ENCODE measurements at places on chromosomes 2 and 18.

- no peaks in the 10 kb centered on the region for H3K36me3 ChIP-seq
- H3K4me1 ChIP-seq: peaks cover 7% of the 10 kb centered on the region
- no peak overlapping the region for H3K4me3 ChIP-seq
- no peak overlapping the region for H3K27ac ChIP-seq
- no peak for DNase-seq
- H3K27me3 ChIP-seq: peaks cover 59% of the 10 kb centered on the region
Observed at GRCh38 chr2:237353215-237353614, 60.7 kb downstream of the COL6A3 start.

DNA sequence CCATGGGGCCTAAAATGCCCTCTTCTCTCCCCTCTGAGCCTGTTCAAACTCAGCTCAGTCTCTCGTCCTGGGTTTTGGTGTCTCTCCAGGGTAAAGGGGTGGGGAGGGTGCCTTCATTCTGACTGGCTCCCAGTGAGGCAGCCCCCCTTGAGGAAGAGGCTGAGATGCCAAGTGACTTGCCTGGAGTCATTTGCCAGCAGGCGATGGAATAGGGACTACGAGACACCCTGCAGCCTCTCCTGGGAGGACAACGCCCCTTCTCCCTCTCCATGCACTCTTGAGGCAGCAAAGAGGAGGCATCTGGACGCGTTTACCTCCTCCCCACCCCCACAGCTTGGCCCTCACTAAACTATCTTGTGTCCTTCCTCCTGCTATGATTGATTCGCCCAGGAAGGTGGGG is 760 bp upstream of the STON1 start:
- no peak for DNase-seq
- H3K4me3 ChIP-seq: peak overlapping the region; percentile 86
- no peak overlapping the region for H3K27ac ChIP-seq
- H3K27me3 ChIP-seq: peaks cover 4% of the 10 kb centered on the region
- H3K36me3 ChIP-seq: no peaks in the 10 kb centered on the region

- DNase-seq: no peak
- no peak overlapping the region for H3K4me3 ChIP-seq
- H3K27me3 ChIP-seq: no peaks in the 10 kb centered on the region
- peaks cover 14% of the 10 kb centered on the region for H3K36me3 ChIP-seq
- no peak overlapping the region for H3K27ac ChIP-seq
Observed at GRCh38 chr18:2997429-2997828, 15.5 kb downstream of the LPIN2 start.

- H3K36me3 ChIP-seq: peaks cover 3% of the 10 kb centered on the region
- H3K27ac ChIP-seq: peak overlapping the region; percentile 77
- H3K4me3 ChIP-seq: peak overlapping the region; percentile 79
Observed at GRCh38 chr18:46072376-46072867, 362 bp upstream of the PSTPIP2 start.

DNA sequence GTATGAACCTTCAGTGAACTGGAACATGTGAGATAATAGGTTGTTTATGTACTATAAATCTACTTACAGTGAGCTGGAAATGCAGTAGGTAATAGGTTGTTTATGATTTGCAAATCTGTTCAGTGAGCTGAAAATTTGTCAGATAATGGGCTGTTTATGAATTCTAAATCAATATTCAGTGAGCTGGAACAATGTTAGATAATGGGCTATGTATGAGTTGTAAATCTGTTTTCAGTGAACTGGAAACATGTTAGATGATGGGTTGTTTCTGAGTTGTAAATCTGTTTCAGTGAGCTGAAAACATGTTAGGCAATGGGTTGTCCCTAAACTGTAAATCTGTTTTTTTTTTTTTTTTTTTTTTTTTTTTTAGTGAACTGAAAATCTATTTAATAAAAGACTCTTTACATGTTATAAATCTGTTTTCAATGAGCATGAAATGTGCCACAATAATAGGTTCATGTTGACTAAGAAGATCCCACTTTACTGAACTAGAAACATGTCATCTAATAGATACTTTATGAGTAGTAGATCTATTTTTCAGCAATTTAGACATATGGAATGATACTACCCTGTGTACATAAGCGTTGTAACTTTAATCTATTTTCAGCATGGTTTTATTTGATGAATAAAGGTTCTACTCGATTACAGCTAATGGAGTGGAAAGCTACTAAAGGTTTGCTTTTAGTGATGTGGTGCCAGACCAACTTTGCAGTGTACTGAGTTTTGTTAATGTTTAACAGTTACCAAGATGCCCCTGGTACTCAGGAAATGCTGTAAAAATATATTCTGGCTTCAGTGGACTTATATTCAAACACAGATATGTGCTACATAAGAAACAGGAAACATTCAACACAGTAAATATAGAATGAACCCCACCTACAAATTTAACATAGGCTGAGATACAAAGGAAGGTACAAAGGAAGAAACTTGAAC is 1471.8 kb downstream of the LRP1B start:
- no peaks in the 10 kb centered on the region for H3K36me3 ChIP-seq
- DNase-seq: no peak
- H3K4me1 ChIP-seq: no peaks in the 10 kb centered on the region
- H3K4me3 ChIP-seq: no peak overlapping the region
- H3K27ac ChIP-seq: no peak overlapping the region

DNA sequence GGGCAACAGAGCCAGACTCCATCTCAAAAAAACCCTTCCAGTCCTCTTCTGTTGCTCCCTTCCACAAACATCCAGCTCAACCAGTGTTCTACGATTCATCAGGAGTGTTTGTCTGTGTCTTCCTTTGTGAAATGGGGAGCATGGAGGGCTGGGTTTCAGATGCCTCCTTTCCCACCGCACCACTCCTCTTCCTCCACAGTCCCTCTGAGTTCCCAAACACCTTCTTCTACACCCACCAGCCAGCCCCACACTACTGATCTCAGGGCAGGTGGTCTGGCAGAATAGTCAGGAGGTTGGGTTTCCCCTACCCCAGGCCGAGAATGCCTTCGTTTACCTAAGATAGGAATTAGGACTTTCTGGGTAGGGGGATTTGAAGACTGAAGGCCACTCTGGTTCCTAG is 36.9 kb downstream of the NGEF start:
- H3K4me3 ChIP-seq: no peak overlapping the region
- H3K27me3 ChIP-seq: peaks cover 4% of the 10 kb centered on the region
- H3K36me3 ChIP-seq: no peaks in the 10 kb centered on the region
- peaks cover 1% of the 10 kb centered on the region for H3K4me1 ChIP-seq

GRCh38 chr2:80291656-80292055 is 12.9 kb downstream of the LRRTM1 start:
- peaks cover 30% of the 10 kb centered on the region for H3K27me3 ChIP-seq
- H3K4me1 ChIP-seq: peaks cover 11% of the 10 kb centered on the region
- H3K36me3 ChIP-seq: no peaks in the 10 kb centered on the region

DNA sequence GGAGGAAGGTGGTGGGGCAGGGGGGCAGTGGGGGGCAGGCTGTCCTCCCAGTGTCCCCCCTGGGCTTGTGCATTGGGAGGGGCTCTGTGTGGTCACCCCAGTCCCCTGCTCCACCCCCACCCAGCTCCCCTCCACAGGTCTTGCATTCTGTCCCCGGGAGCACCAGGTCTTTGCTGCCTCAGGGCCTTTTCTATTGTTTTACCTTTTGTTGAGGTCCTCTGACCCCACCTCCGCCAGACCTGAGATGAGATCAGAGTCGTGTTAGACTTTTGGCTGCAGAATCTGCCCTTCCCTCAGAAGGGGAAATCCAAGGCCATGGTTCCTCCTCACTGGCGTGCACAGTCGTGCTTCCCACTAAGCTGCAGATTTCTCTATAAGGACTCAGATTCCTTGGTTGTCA is 20.8 kb downstream of the ATG4B start:
- H3K27me3 ChIP-seq: no peaks in the 10 kb centered on the region
- H3K36me3 ChIP-seq: peaks cover 23% of the 10 kb centered on the region
- H3K4me3 ChIP-seq: no peak overlapping the region
- H3K27ac ChIP-seq: no peak overlapping the region
- no peak for DNase-seq
- H3K4me1 ChIP-seq: peaks cover 3% of the 10 kb centered on the region

DNA sequence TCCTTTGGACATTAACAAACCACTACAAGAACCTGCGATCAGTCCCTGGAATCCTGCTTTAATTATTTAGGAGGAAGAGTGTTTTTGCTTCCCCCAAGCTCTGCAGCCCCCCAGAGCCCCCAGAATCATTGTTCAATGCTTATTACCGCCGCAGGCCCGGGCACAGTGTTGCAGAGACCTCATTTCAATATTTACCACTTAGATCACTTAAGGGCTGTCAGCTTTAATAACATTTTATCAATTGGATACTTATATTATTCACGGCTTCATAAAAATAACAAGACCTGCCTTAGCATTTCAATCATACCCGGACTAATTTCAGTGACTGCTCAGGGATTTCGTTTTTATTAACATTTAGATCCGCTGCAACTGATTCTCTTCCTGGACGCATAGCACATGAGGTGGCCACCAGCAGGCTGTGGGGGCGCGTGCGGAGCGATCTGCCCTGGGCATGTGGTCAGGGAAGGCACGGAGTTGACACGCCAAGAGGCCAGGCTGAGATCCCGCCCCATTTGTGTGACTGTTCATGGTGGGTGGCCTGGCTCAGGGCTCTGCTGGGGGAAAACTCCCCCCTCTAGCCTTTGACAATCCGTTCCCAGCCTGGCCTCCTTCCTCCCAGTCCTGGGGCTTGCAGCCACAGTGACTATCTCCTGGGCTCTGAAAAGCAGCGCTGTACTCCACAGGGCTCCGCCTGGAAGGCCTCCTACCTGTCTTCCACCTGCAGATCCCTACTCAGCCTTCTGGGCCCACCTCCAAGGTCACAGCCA is 267.6 kb downstream of the SRBD1 start:
- no peak for DNase-seq
- no peak overlapping the region for H3K4me3 ChIP-seq
- H3K27ac ChIP-seq: no peak overlapping the region
- H3K27me3 ChIP-seq: peaks cover 38% of the 10 kb centered on the region
- H3K36me3 ChIP-seq: no peaks in the 10 kb centered on the region

DNA sequence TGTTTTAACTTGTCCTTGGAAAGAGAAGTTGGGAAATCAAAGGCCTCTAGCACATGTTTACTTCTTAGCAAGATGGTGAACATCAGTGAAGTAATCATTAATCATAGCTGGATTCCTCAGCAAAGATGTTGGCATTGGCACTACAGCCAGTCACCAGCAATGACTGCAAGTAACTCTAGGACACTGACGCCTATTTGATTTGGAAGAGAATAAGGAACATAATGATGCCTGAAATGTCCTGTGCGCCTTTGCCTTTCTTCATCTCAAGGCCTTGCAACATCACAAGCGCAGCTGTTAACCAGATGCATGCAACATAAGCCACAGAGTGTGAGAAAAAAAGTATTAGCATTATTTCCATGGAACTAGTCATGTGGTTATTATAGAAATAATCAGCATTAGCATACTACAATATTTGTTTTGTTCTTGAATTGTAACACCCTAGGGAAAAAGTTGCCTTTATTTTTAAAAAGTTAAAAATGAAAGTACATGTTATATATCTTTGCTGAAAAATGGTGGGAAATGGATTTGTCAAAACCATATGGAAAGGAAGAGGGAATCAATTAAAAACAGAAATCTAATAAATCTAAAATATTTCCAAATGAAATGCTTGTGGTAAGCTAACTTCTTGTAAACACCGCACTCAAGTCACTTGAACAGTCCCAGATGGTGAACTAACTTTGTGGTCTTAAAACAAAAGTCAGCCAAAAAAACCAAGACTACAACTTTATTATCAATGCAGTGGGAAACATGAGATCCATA is 55.6 kb downstream of the THADA start:
- no peak overlapping the region for H3K27ac ChIP-seq
- no peak overlapping the region for H3K4me3 ChIP-seq
- peaks cover 9% of the 10 kb centered on the region for H3K36me3 ChIP-seq
- H3K27me3 ChIP-seq: no peaks in the 10 kb centered on the region
- peaks cover 2% of the 10 kb centered on the region for H3K4me1 ChIP-seq

DNA sequence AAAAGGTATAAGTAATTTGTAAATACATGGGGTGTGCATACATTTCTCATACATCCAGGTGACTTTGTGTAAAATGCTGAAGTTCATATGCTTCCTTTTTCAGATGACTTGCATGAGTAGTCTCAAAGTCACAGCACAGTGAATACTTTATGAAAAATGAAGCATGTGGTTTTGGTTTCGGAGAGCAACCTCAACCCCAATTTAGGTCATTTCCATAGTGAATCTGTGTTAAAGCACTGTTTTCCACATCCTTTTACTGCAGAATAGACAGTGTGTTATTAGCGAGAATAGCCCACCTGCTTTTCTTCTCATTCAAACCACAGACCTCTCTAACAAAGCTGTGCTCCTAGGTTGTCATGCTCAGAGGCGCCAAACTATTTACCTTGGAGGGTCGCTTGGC is 204.4 kb upstream of the RASGRP3 start:
- H3K36me3 ChIP-seq: peaks cover 7% of the 10 kb centered on the region
- no peak overlapping the region for H3K27ac ChIP-seq
- H3K4me3 ChIP-seq: no peak overlapping the region
- DNase-seq: no peak
- no peaks in the 10 kb centered on the region for H3K27me3 ChIP-seq
- peaks cover 27% of the 10 kb centered on the region for H3K4me1 ChIP-seq

DNA sequence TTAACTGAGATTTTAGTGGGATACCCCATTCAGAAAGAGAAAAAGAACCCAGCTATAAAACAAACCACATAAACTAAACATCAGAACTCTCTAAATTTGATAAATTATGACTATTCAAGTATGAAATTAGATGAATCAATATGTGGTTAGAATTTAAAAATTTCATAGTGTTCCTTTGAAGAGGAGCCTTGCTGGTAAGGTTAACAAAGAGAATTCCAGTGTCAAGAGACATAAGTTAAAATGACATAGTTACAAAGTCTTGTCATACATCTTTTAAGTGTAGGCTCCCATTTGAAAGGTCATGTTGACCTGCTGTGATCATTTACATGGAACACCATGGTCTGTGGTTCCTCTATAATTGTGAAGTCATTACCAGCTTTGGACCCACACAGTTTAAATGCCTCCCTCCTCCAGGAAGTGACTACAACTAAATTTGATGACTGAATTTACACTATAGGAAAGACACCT is 231.6 kb upstream of the ETAA1 start:
- no peaks in the 10 kb centered on the region for H3K27me3 ChIP-seq
- peaks cover 15% of the 10 kb centered on the region for H3K36me3 ChIP-seq

- H3K27me3 ChIP-seq: peaks cover 11% of the 10 kb centered on the region
- H3K27ac ChIP-seq: no peak overlapping the region
- H3K4me1 ChIP-seq: peaks cover 22% of the 10 kb centered on the region
- DNase-seq: no peak
- H3K4me3 ChIP-seq: no peak overlapping the region
- H3K36me3 ChIP-seq: no peaks in the 10 kb centered on the region
Observed at GRCh38 chr2:8481463-8482009, 200.3 kb upstream of the ID2 start.

- DNase-seq: no peak
- peaks cover 3% of the 10 kb centered on the region for H3K27me3 ChIP-seq
- H3K36me3 ChIP-seq: no peaks in the 10 kb centered on the region
- no peak overlapping the region for H3K27ac ChIP-seq
- H3K4me3 ChIP-seq: no peak overlapping the region
- H3K4me1 ChIP-seq: no peaks in the 10 kb centered on the region
Observed at GRCh38 chr2:176885661-176886060, 326.9 kb upstream of the HNRNPA3 start.

- H3K27me3 ChIP-seq: peaks cover 5% of the 10 kb centered on the region
- H3K36me3 ChIP-seq: no peaks in the 10 kb centered on the region
- H3K4me1 ChIP-seq: peaks cover 5% of the 10 kb centered on the region
- H3K4me3 ChIP-seq: no peak overlapping the region
- H3K27ac ChIP-seq: no peak overlapping the region
- DNase-seq: no peak
Observed at GRCh38 chr2:201233812-201234662, 26.3 kb upstream of the CASP8 start.

GRCh38 chr18:78144669-78145068 is 834.9 kb upstream of the SALL3 start:
- peak overlapping the region; percentile 37 for H3K27ac ChIP-seq
- peaks cover 36% of the 10 kb centered on the region for H3K27me3 ChIP-seq
- H3K4me3 ChIP-seq: no peak overlapping the region
- no peaks in the 10 kb centered on the region for H3K4me1 ChIP-seq
- DNase-seq: no peak
- no peaks in the 10 kb centered on the region for H3K36me3 ChIP-seq
